ENCODE measurements at places on chromosomes 16 and 17.
A peak's percentile ranks its signal among the peaks of the same experiment; 100 is the strongest.

- DNase-seq, result peak; percentile 92
These were observed 1.0 kb upstream of the YPEL3 start for GRCh38 chr16:30096862-30097563.

DNA sequence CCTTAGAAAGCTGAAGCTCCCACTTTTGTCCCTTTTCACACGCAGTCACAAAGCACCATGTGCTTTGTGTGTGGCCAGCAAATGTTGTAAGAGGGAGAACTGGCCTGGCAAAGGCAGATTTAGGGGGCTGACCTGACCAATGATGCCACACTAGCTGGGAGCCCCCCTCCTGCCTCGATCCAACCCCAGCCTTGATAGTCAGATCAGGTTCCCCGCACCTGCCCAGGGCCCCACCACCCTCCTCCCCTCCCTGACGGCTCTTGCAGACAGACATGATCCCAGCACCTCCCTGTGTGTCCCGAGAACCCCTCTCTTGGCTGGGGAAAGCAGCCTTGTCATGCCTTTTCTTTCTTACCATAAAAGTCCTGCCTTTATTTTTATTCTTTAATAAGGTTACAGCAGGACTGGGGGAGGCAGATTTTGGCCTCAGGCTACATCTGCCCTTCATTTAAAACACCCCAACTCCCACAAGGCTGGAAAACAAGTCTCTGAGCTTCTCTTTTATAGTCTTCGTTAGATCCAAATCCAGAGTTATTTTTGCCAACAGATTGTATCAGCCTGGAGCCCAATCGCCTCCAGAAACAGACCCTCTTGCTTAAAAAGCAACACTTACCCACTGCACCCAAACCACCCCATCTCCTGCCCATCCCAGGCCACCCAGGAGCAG, 201.8 kb upstream of the CDH5 start:
- DNase-seq, result no peak

GRCh38 chr17:12568358-12569251, 97.1 kb upstream of the MYOCD start:
- DNase-seq, result no peak

GRCh38 chr17:7745748-7746470, 28.4 kb downstream of the DNAH2 start:
- peak; percentile 6 for DNase-seq

DNA sequence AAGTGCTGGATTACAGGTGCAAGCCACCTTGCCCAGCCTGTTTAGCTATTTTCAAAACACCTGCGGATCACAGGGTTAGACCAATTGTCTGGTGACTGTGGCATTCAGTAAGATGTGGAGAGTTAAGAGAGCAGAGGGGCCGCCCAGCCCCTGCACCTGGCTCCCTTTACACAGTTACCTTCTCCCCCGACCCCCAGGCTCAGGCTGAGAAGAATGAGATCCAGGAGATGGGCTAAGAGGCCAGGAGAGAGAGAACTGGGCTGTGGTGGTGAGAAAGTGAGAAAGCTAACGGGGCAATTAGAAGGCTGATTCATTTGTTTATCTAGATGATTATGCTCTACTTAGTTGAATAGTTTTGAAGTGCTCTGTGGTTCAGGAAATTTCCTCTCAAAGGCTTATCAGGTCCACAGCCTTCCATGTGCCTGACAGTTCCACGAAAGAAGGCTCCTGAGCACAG, 67.8 kb upstream of the AXIN2 start:
- DNase-seq, result no peak

- DNase-seq, result no peak
These were observed 843.7 kb downstream of the CDH11 start for GRCh38 chr16:64278196-64278595.

- no peak for DNase-seq
These were observed 58.2 kb downstream of the IL21R start for GRCh38 chr16:27460213-27460612.

- DNase-seq, result peak; percentile 53
These were observed 50.8 kb downstream of the AKAP1 start for GRCh38 chr17:57135789-57136291.

DNA sequence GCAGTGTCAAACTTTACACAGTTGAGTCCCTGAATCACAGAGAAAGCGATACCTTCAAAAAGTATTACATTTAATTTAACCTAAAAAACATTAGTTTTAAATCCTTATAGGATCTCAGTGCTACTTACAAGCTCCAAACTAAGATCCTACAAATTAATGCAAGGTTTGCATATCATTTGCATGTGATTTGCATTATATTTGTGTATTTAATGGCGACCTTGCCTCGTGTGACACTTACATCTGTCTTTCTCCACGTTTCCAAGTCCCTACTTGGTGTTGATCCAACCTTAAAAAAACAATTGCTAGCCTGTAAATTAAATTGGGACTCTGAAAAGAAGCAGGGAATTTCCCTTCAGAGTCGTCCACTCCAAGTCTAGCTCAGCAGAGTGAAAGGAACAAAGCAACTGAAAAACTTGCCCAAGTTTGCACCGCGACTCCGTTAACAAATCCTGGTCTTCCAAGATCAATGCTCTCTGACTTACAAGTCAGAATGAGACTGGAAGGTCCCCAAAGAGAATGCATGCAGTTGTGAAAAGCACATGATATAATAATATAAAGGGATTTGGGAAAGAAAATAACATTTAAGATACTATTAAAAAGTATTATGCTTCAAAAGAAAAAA, 739 bp upstream of the FAM117A start:
- no peak for DNase-seq

GRCh38 chr17:72948115-72948514, 144.4 kb downstream of the SLC39A11 start:
- DNase-seq, result no peak

GRCh38 chr17:32946375-32947135, 18.6 kb downstream of the TMEM98 start:
- no peak for DNase-seq

GRCh38 chr17:73956595-73957465, 246.6 kb upstream of the RPL38 start:
- DNase-seq, result peak; percentile 7

GRCh38 chr17:65586899-65587298, 25.5 kb upstream of the AXIN2 start:
- no peak for DNase-seq

GRCh38 chr16:68599586-68599985, 45.5 kb upstream of the CDH3 start:
- no peak for DNase-seq
